Activated CD8-positive, alpha-beta T cell treated with anti-CD3 and anti-CD28 coated beads, Interleukin-2, amount 10 ng/mL, durations not matched to agents 7 days and 5 days (primary cell): ENCODE measurements at places on chromosomes 5 and 9.

GRCh38 chr5:29061381-29061780, 2023.0 kb upstream of the CDH9 start:
- DNase-seq = no peak

- no peak for DNase-seq
Observed at GRCh38 chr5:178202541-178202940, 1.8 kb upstream of the HNRNPAB start.

DNA sequence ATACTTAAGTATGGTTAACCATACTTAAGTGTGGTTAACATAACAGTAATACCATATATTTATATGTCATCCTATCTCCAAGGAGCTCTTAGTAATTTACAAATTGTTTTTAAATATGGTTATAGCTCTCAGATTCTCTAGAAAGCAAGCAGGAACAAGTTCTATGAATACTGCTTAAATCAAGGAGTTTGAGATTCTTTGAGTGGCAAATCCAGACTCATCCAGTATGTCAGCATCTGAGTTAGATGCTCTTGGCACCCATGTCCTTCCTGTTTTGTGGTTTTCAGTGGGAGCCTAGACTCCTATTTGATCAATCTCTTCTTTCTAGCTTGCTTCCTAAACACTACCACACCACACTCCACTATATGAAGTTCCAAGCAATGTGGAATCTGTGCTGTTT, 114.7 kb upstream of the GDNF start:
- DNase-seq = no peak

DNA sequence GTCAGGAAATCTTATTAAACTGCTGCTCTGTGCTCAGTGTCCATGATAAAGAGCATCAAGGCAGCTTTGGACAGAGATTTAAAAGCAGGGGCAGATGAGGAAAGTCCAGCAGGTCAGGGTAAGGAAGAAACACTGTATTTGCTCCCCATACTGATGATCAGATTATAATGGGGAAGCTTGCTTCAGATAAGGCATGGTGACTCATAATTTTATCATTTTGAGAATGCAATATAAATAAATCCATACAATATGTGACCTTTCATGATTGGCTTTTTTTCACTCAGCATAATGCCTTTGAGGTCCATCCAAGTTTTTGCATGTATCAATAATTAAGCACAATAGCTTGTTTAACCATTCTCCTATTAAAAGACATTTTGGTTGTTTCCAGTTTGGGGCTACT, 48.1 kb upstream of the LHFPL2 start:
- DNase-seq = no peak

GRCh38 chr5:39014561-39014960, 59.6 kb downstream of the RICTOR start:
- no peak for DNase-seq

DNA sequence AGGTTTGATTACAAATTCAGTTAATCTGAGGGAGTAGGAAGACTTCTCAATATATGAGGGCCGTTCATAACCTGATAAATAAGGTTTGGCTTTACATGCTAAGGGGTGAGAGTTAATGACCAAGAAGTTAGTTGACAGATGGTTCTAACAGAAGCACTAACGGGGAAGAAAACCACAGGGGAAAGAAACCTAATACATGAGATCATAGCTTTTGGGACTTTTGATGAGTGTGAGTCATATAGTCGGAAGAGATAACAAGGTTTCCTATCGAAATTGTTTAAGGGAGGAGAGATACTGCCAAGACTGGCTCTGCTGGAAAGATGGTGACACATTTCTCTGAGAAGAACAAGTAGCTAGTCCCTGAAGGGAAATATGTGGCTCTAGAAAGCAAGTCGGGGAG, 140.1 kb downstream of the COX7C start:
- DNase-seq = no peak

DNA sequence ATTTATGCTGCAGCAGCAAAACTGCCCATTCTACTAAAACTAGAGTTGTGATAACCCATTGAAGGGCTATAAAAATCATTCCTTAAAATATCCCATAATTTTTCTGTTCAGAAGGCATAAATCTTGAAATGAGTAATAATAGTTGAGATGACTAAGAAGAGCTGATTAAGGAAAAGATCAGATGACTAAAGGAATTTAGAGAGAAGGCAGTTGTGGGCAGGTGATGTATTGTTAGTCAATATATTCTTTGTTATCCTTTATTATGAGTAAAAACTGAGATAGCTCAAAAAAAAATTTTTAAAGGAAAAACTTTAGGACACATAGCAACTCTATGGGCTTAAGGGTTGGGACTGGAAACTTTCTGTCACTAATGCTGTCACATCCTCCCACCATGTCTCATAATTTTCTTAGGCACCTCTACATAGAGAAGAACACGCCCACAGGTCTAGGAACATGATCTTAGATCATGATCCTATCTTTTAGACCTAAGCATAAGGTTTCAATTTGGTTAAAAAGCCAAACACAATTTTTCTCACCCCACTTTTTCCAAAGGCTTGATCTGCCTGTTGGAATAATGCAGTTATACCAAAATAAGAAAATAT, 597.5 kb upstream of the MEF2C start:
- no peak for DNase-seq

DNA sequence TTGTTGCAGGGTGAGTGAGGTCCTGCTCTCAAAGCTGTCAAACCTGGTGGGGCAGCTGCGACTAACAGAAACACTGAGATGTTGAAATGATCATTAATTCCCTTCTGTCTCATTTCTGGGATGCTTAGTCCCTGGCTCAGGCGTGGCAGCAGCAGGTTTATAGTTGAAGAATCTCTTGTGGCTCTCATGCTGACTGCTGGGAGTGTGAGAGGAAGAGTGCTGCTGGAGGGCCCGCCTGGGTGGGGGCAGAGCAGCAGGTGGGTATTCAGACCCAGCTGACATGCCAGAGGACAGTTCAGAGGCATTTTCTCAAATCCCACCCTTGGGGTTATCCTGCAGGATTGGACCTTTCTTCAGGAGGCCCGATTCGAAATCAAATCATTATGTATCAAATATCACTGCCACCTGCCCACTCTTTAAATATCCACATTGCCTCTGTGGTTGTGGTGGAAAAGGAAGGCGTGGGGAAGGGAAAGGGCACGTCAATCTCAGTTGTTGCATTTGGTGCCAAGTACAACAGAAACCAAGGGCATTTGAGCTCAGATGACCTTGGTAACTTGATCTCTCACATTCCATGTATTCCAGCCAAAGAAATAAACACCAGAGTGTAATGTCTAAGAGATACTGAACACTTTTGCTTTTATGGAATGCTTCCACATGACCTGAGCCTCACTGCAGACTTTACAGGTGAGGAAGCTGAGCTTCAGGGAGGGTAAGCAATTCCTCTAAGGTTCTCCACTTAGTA, 224.3 kb downstream of the AOPEP start:
- no peak for DNase-seq

GRCh38 chr9:14838701-14839100, 71.5 kb downstream of the FREM1 start:
- no peak for DNase-seq

GRCh38 chr5:102755686-102756371, 724 bp downstream of the PAM start:
- DNase-seq = peak; percentile 75

- no peak for DNase-seq
Observed at GRCh38 chr5:118060833-118061232, 927.5 kb downstream of the DTWD2 start.

GRCh38 chr5:36733183-36733582, 126.8 kb downstream of the SLC1A3 start:
- no peak for DNase-seq

GRCh38 chr5:38466424-38467189, 89.8 kb downstream of the LIFR start:
- DNase-seq = no peak

GRCh38 chr9:36543916-36544315, 28.8 kb upstream of the MELK start:
- DNase-seq = no peak

DNA sequence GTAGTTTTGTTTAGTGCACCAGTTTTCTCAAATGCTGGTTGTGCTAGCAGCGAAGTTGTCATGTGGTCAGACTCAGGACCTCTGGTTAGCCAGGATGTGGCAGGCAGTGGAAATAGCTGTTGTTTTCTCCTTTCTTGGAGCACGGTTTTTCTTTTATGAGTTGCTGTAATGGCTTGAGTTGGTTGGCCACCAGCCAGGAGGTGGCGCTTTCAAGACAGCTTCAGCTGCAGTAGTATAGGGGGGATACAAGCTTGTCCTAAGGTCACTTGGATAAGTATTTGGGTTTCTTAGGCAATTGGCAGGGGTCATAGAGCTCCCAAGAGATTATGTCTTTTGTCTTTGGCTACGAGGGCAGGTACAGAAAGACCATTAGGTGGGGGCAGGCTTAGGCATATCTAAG, 274.2 kb upstream of the TARS1 start:
- no peak for DNase-seq

DNA sequence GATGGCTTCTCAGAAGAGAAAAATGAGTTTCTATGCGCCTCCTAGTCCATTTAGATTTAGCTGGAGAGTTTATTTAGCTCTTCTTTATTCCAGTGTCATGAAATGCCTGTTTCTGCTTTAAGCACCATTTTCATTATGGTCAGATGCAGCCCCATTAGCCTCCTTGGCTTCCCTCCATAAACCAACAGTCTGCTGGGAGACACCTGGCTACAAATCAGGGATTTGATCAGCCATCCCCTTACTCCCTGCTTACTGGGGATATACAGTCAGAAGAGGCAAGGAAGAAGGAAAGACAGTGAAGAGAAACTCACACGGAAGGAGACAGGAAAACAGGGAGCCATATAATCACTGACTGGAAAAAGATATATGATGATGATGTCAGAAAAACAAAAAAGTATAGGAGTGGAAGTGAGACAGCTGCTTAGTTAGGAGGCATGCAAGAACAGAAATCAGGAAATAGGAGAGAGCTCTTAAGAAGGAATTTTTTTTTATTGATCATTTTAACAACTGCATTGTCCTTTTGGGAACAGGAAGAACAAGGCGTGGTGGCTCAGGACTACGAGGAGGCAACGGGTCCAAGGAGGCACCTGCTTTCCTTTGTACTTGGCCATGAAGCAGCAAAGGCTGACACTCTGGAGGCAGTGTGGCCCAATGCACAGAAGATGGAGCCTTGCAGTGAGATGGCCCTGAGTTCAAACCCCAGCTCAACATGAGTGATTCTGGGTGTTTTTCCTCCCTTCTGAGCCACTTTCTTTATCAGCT, 56.1 kb downstream of the MED27 start:
- no peak for DNase-seq

DNA sequence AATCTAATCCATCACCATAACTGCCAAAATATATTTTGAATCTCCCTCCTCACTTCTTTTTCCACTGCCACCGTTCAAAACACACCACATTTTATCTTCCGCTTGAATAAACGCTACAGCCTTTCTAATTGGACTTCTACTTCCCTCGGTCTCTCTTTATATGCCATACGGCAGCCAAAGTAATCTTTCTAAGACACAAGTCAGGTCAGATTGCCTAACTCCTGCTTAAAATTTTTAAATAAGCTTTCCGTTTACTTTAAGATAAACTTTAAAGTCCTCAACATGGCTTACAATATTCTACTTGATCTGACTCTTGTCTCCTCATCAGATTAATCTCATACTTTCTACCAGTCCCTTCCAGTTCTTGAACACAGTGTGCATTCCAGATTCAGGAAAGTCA, 9.7 kb downstream of the AFF4 start:
- DNase-seq = no peak
